ENCODE measurements at places on chromosomes 6 and 20. TPM values are rescaled to one million over a fixed set of nuclear protein-coding genes. Genes with fewer than 3 reads are reported as not detected.

Gene GRM4
- 3.5 TPM for total RNA-seq

Gene NEURL2
- 9.1 TPM for total RNA-seq

Gene OXT
- total RNA-seq = 3.7 TPM

Gene CCNC
- total RNA-seq = 22.6 TPM

Gene FUT9
- 0.12 TPM for total RNA-seq
